ENCODE measurements at places on chromosomes 2 and 18.
A peak's percentile ranks its signal among the peaks of the same experiment; 100 is the strongest.

- no peak for DNase-seq
These were observed 21.3 kb upstream of the NT5C1B start for GRCh38 chr2:18610651-18611050.

GRCh38 chr2:18901242-18901641 lies 311.9 kb upstream of the NT5C1B start:
- DNase-seq = no peak

DNA sequence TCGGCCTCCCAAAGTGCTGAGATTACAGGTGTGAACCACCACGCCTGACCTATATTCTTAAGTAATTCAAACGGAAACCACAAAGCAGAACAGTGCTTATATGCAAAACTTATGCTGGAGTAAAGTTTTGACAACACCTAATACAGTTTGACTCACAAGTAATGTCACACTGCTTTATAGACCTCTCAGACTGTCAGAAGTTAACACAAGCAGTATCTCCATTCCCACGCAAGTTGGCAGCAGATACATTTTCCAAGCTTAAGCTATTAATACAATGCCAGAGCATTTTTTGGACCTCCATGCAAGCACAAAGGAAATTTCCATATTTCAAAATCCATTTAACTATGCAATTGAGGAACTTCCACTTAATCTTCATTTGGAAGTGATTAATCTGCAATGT lies 21.0 kb upstream of the SANBR start:
- no peak for DNase-seq

DNA sequence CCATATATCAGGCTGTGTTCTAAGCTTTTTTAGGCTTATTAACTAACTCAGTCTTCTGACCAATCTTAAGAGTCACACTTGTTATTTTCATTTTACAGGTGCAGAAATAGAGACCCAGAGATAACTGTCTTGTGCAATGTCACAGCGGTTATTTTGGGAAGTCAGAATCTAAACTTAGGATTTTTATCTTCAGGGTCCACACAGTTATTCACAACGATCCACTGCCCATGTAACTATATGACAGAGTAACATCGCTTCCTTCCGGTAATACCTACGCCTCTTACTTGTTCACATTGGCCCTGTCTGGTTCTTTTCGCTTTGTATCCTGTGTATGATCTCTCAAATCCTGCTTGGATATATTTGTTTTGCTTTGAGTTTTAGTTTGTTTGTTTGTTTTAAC lies 631.7 kb downstream of the LRP1B start:
- DNase-seq = no peak

GRCh38 chr18:65788373-65788772 lies 37.6 kb downstream of the CDH7 start:
- DNase-seq = no peak

GRCh38 chr2:46943881-46944798 lies 28.5 kb upstream of the MCFD2 start:
- no peak for DNase-seq

DNA sequence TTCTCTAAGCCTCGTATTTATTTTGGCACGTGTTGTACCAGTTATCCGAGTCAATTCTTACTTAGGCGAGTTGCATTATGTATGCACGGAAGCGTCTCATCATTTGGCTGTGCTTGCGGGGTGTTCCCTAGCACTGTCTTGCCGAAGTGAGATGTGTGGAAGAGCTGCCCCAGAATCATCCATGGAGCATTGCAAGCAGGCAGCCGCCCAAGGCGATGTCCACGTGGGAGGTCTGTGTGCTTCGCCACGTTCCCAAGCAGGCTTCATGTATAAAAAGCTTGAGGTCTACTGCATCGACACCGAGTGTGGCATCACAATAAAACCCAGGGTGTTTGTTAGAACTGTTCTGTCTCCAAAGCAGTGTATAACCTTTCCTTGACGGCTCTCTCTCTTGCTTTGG lies 849.9 kb downstream of the DCDC2C start:
- DNase-seq = no peak

DNA sequence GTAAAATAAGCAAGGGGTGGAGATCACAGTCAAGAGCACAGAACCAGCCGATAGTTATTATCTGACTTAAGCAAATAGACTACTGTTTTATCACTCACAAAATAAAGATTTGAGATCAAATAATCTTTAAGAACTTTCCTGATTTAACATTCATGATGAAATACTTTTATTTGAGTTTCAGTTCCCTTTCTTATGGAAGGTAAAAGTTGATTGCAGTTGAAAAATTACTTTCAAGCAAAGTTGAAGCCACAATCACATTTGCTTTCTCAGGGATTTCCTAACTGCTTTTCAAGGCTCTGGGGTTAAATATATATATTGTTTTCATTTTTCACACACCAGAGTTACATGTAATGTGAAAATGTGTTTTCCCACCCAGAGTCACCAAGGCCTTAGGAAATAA lies 599.5 kb downstream of the KCNJ3 start:
- no peak for DNase-seq

- DNase-seq = peak; percentile 86
These were observed at the start of gene CLASP1 for GRCh38 chr2:121649149-121649595. Gene CLASP1 (minus strand): TSS chr2:121649462. CDS start chr2:121605895, 43,567 bp downstream.
